Hematopoietic multipotent progenitor cell (in vitro differentiated cells): ENCODE measurements at places on chromosomes 12 and 14. TPM values are rescaled to one million over a fixed set of nuclear protein-coding genes. Genes with fewer than 3 reads are reported as not detected.

MYL2 gene
- not detected for total RNA-seq

ADIPOR2 gene
- 20.2 TPM for total RNA-seq

PPFIA2 gene
- not detected for total RNA-seq

PLEK2 gene
- not detected for total RNA-seq

HOXC13 gene
- total RNA-seq = not detected

GPRC5D gene
- not detected for total RNA-seq

ASB8 gene
- total RNA-seq = 27.5 TPM

ACSS3 gene
- 0.54 TPM for total RNA-seq

ZNF891 gene
- 1.3 TPM for total RNA-seq

KRT83 gene
- total RNA-seq = not detected

HOXC6 gene
- total RNA-seq = not detected

FRMD6 gene
- total RNA-seq = 16.2 TPM
